Fibroblast of gingiva (primary cell): ENCODE measurements at places on chromosomes 2 and 18.

- DNase-seq: no peak
Measured at GRCh38 chr2:207014424-207014823, 75.1 kb downstream of the CPO start.

DNA sequence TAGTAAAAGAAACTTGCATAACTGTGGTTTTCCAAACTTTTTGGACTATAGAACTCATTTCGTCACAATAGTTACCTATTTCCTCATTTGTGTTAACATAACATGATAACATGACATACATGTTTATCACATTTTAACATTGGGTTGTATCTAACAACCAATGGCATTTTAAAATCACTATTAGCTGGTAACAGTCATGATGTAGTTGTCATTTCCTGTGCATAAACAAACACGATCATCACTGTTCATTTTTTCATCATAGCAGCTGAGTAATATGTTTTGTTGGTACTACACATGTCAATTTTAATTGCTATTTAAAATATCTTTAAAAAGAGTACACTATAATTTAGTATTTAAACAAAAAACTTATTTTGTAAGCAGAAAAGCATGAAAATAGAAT lies 402.4 kb downstream of the SATB2 start:
- DNase-seq: peak; percentile 46

DNA sequence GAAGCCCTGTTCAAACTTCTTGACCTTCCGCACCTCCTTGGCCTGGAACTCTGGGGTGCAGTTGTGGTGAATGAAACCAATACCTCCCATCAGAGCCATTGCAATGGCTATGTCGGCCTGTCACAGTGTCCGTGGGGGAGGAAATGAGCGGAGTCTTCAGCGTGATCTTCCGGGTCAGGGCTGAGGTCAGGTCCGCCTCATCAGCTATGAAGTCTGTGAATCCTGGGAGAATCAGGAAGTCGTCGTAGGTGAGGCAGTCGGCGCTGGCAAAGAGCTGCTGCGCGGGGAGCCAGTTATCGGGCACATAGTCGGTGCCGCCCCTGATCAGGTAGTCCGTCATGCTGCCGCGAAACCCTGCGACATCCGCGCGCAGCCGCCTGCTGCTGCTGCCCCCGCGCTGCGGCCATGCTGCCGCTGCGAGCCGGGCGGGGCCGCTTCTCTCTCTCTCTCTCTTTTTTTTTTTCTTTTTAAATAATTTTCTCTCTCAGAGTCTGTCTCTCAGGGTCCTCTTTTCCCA lies 154.1 kb upstream of the ZSWIM2 start:
- DNase-seq: no peak

DNA sequence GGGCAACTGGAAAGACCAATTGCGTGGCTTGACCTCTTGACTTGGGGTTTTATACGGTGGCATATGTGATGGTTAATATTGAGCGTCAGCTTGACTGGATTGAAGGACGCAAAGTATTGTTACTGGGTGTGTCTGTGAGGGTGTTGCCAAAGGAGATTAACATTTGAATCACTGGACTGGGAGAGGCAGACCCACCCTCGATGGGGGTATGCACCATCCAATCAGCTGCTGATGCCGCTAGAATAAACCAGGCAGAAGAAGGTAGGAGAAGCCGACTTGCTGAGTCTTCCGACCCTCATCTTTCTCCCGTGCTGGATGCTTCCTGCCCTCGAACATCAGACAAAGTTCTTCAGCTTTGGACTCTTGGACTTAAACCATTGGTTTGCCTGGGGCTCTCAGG lies 34.2 kb upstream of the YPEL5 start:
- DNase-seq: no peak
